ENCODE measurements at places on chromosomes 6 and 20.

DNA sequence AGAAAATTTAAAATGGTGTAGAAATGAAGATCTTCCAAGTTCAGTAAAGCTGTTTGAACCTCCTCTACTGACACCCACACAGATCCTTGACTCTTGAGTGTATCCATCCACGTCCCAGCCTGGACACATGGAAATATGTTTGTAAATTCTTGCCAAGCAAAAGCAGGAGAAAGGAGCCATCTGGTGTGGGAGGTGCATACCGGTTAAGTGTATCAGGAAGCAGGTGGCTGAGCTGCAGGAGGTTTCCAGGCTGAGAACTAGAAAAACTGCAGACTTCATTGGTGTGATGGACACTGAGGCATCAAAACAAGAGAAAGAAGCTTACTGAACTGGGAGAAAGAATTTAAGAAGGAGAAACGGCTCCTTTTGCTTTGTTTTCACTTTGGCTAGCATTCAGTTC, 229.9 kb upstream of the GRIK2 start:
- no peak for DNase-seq

- DNase-seq, result peak; percentile 80
These were observed at the start of gene ECI2 for GRCh38 chr6:4134841-4135664. ECI2 (minus strand) TSS chr6:4135575; CDS start chr6:4135560, 15 bp downstream.

- no peak for DNase-seq
These were observed 49.1 kb downstream of the FGD2 start for GRCh38 chr6:37054580-37054979.

- no peak for DNase-seq
These were observed 660 bp downstream of the STXBP5 start for GRCh38 chr6:147204843-147205311.

GRCh38 chr6:121430514-121431460, 4.7 kb upstream of the GJA1 start:
- no peak for DNase-seq
